ENCODE measurements at places on chromosomes 13 and 19.
A peak's percentile ranks its signal among the peaks of the same experiment; 100 is the strongest.

DNA sequence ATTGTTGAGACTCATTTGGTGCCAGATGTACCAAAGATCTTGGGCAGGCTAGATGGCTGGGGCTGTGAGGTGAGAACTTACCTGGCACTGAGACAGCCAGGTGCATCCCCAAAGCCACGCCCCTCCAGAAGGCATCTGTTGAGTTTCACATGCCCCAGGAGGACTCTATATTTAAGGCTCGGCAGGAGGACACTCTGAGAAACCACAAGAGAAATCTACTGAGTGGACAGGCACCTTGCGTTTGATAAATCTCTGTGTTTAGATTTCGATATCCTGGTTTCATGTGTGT lies 197.9 kb upstream of the ZNF536 start:
- no peak for DNase-seq

- DNase-seq, result no peak
Observed at GRCh38 chr19:1538978-1539377, 15.1 kb downstream of the PLK5 start.

GRCh38 chr19:11460207-11460606 lies 20.6 kb downstream of the ELAVL3 start:
- DNase-seq, result no peak

GRCh38 chr13:113552786-113553434 lies 31.6 kb upstream of the TFDP1 start:
- DNase-seq, result no peak

- peak; percentile 95 for DNase-seq
Observed at GRCh38 chr19:37172368-37173366, at the start of gene ZNF585A. ZNF585A (minus strand) TSS chr19:37172695; CDS start chr19:37169910, 2,785 bp downstream.

Measured in HCEC 1CT (cell line).